Activated CD8-positive, alpha-beta T cell treated with anti-CD3 and anti-CD28 coated beads for 36 hours (primary cell): ENCODE measurements at places on chromosomes 6 and 20. TPM values are rescaled to one million over a fixed set of nuclear protein-coding genes. Genes with fewer than 3 reads are reported as not detected.

Gene TGM2
- total RNA-seq, result not detected

Gene ZNF311
- total RNA-seq, result 0.43 TPM

Gene LSM2
- total RNA-seq, result 120 TPM

Gene SDC4
- total RNA-seq, result 21.1 TPM

Gene CRYBG1
- 20.8 TPM for total RNA-seq

Gene ENPP3
- 0.49 TPM for total RNA-seq

Gene HFE
- total RNA-seq, result 0.25 TPM

Gene NKX2-2
- total RNA-seq, result not detected

Gene STMND1
- not detected for total RNA-seq

Gene BHLHE23
- not detected for total RNA-seq

Gene PTPRA
- total RNA-seq, result 42.0 TPM

Gene HLA-DRB1
- 22.7 TPM for total RNA-seq

Gene MYBL2
- total RNA-seq, result 96.4 TPM

Gene CRISP3
- not detected for total RNA-seq

Gene RIPOR3
- total RNA-seq, result not detected

Gene TFAP2D
- not detected for total RNA-seq

Gene PSORS1C1
- total RNA-seq, result not detected

Gene SNPH
- 4.1 TPM for total RNA-seq

Gene PAK5
- not detected for total RNA-seq

Gene MTFR2
- total RNA-seq, result 23.9 TPM

Gene MACROD2
- total RNA-seq, result not detected

Gene RAET1G
- total RNA-seq, result not detected

Gene C4A
- total RNA-seq, result 2.8 TPM

Gene GJA10
- not detected for total RNA-seq

Gene PI16
- total RNA-seq, result not detected

Gene OR2H2
- total RNA-seq, result not detected

Gene CDH4
- 0.11 TPM for total RNA-seq

Gene TSHZ2
- 0.54 TPM for total RNA-seq

Gene DLL1
- total RNA-seq, result 1.9 TPM

Gene ENPP5
- total RNA-seq, result 0.68 TPM

Gene TRAM2
- 0.94 TPM for total RNA-seq

Gene DEFB132
- total RNA-seq, result not detected

Gene THBS2
- not detected for total RNA-seq

Gene CD40
- total RNA-seq, result 3.3 TPM

Gene PRKN
- total RNA-seq, result 1.2 TPM

Gene NR2E1
- total RNA-seq, result not detected

Gene GTSF1L
- not detected for total RNA-seq

Gene CCNC
- 72.3 TPM for total RNA-seq

Gene CRISP2
- total RNA-seq, result not detected

Gene RRAGD
- 22.1 TPM for total RNA-seq

Gene ID4
- not detected for total RNA-seq

Gene EDN3
- not detected for total RNA-seq
